Activated naive CD8-positive, alpha-beta T cell treated with anti-CD3 and anti-CD28 coated beads for 36 hours (primary cell): ENCODE measurements at places on chromosomes 3 and 15.

GRCh38 chr3:152019508-152019907, 146.1 kb downstream of the SUCNR1 start:
- DNase-seq = no peak

GRCh38 chr3:179590669-179591068, 13.8 kb downstream of the MRPL47 start:
- no peak for DNase-seq

GRCh38 chr15:58241872-58242271, 103.7 kb downstream of the AQP9 start:
- DNase-seq = no peak

GRCh38 chr3:98885851-98886250, 15.6 kb downstream of the DCBLD2 start:
- DNase-seq = no peak

GRCh38 chr3:46087871-46088270, 60.6 kb upstream of the XCR1 start:
- DNase-seq = no peak

DNA sequence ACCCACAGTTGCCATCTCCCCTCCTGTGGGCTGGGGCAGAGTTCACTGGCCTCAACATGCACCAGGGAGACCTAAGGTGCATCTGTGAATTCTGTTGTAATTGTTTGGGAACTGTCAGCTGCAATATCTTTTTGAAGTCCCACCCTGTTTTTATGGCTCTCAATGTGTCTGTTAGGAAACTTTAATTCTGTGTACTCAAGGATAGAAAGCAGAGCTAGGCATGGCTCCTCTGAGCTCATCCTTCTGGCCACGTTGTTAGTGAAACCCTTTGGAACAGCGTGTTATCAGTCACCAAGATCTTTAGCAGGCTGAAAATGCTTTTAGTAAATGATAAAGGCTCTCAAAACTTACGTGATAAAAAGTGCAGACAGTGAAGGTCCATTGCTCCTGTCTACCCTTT, 33.6 kb upstream of the MTMR10 start:
- no peak for DNase-seq

GRCh38 chr15:99326235-99326634, 75.0 kb downstream of the LRRC28 start:
- DNase-seq = no peak

DNA sequence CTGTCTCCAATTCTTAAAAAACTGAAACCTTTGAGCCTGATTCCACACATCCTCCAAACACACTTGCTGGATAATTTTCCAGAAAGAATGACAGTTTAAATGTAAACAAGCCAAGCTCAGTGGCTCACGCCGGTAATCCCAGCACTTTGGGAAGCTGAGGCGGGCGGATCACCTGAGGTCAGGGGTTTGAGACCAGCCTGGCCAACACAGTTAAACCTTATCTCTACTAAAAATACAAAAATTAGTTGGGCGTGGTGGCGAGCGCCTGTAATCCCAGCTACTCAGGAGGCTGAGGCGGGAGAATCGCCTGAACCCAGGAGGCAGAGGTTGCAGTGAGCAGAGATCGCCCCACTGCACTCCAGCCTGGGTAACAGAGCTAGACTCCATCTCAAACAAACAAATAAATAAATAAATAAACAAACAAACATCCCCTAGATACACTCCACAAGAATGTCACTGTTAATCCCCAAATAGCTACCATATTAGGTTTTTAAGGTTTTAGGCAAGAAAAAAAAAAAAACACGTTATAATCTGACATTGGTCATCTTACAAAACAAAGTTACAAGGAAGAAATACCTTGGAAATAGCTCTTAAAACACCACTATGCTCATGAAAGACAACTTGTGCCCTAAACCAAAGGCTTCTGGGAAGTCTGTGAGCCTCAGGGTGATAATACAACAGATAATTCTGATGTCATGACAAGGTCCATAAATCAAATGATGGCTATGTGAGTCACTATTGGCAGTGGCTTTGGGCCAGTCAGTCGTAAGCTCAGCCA, 13.2 kb downstream of the TNIK start:
- no peak for DNase-seq

- DNase-seq = no peak
Observed at GRCh38 chr15:63998489-63998888, 47.8 kb downstream of the DAPK2 start.

- no peak for DNase-seq
Observed at GRCh38 chr3:65500398-65501306, 538.1 kb downstream of the MAGI1 start.

DNA sequence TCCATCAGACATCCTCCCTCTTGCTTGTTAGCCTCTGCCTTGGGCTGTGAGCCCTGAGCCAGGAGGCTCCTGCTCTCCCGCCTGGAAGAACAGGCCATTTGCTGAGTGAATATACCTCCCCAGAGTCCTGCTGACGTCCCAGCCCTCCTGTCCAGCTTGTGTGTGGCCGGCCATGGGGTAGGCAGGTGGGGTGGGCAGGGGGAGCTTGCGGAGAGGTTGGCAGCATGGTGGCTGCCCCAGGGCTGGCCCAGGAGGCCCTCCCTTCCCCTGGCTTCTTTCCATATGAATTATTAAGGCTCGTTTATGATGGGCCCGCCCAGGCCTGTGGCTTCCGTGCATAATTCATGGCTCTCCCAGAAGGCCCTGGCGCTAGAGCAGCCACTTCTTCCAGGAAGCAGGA, 18.7 kb downstream of the CACNA2D2 start:
- no peak for DNase-seq

GRCh38 chr3:171066206-171066605, 39.7 kb upstream of the SLC2A2 start:
- DNase-seq = no peak

DNA sequence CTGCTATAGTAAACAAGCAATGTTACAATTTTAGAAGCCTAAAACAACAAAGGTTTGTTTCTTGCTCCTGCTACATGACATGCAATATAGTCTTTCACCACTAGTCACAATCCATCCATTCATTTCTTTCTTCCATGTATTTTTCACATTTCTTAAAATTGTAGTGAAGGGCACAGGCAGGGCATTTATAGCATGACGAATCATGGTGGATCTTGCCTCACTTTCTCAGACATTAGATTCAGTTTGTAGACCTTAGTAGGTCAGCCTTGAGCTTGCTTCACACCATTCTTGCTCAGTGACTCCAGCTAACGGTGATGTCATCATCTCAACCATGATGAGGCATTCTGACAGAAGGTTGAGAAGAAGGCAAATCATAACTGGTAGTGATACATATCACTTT, 546.8 kb downstream of the TBL1XR1 start:
- DNase-seq = no peak

DNA sequence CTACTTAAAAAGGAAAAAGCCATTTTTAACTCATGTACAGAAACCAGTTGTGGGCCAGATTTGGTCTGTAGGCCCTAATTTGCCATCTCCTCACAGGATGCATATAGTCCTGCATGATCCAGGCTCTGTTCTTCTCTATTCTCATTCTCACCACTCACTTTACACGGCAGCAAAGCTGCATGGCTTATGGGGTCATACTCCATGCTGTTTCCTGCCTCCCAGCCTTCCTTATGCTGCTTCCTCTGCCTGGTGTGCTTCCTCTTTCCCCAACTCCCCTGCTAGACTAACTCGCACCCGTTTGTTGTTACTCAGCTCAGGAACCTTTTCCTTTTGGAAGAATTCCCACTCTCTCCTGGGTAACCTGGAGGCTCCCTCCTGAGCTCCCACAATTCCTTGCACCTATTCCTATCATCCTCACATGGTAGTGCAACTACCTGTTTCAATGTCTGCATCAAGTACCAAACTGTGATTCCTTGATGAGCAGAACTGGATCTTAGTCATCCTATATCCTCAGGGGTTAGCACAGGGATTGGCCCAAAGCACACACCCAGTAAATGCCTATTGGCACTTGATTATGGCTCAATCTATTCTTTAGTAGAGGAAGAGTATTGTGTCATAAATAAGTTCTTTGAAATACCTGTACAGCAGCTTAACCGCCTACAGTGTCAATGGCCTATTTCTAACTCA, 172.1 kb upstream of the MITF start:
- no peak for DNase-seq

DNA sequence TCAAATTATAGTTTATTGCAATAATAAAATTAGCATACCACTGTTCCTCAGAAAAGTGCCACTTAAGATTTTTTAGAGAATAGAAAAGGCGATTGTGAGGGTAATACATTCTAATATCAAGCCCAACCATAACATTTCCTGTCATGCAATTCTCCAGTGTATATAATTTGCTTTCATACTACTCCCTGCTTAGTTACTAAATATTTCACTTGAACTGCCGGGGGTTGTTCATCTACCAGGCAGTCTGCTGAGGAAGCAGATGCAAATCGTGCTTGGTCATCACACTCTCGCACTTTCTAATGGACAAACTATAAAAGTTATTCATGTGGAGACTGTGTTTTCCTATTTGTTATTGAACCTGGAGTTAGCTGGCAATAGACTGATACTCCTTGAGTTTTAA, 645.6 kb upstream of the CBLB start:
- no peak for DNase-seq

DNA sequence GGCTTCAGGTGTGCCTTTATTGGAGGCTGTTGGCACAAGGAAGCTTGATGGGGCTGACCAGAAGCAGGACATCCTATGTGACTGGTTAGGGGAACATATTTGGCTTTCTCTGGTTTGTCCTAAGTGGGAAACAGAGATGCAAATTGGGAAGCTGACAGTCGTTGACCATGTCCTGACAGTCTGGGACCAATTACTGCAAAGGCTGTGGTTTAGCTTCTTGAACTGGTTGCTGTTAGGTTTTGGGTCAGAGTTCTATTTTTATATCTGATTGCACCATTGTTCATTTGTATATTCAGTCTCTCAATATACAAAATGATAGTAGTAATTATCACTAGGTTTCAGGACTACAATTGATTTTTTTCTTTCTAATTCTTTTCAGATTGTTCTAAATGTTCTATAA, 36.8 kb downstream of the SNTN start:
- DNase-seq = no peak

- no peak for DNase-seq
Observed at GRCh38 chr15:100115711-100116090, 226.1 kb downstream of the ADAMTS17 start.

GRCh38 chr3:172135185-172135584, 95.8 kb downstream of the FNDC3B start:
- no peak for DNase-seq

DNA sequence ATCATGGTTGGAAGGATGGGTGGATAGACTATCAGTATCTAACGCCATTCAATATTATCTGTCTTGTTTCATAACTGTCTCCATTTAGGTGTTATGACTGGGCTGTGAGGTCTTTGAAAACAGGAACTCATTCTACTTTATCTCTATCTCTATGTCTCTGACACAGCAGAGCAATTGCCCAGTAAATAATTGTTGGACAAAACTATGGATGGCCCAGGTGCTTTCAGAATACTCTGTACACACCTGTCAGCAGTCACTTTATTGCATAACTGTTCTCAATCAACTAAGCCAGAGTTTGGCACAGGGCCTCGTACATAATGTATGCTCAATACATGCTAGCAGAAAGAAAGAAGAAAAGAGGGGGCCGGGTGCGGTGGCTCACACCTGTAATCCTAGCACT, 210.3 kb downstream of the OPA1 start:
- no peak for DNase-seq

- peak; percentile 39 for DNase-seq
Observed at GRCh38 chr15:82810890-82811426, 1.5 kb downstream of the WHAMM start.

DNA sequence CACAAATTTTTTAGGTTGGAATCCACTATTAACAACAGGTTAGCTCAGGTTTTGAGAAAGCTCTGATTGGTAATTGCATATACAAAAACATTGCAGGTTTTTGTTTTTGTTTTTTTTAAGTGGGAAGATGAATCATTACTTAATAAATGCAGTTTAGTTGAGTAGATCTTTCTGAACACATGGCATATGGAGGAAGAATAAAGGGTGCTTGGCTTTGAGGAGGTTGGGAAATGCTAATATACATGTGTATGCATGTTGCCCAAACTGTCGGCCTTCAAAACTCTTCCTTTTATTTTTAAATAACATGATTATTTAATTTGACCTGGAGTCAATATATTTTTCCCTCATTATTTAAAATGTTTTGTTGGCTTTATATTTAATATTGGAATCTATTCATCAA, 32.8 kb downstream of the ZBTB38 start:
- no peak for DNase-seq

GRCh38 chr3:108189440-108189839, 32.8 kb downstream of the IFT57 start:
- no peak for DNase-seq

DNA sequence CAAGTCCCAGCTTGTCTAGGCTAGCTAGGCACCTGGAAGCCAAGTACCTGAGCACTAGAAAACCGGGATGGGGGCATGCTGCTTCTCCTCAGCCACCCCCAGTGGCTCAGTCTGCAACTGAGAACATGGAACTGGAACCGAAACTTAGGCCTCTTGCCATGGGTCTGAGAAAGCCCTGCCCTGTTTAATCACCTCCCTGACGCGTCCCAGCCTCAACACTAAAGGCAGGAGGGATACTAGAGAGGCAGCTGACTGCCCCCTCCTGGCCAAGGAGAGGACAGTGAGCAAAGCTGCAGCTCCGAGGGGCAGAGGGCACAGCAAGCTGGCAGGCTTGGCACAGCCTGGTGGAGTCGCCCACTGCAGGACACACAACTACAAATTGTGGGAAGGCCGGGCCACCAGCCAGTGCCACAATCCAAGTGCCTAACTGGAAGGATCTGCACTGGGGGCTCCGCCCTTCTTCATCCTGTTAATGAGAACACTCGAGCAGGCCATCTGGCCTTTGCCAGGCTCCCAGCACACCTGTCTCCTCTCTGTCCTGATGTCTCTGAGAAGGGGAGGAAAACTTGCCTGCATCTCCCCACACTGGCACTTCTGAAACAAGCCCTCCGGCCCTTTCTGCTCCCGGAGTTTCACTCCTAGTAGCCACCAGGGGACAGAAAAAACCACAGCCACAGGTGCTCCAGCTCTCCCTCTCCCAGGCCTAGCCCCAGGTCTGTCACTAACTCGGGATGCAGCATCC, 53.7 kb downstream of the BDH1 start:
- peak; percentile 52 for DNase-seq

GRCh38 chr15:41010345-41010744, 57.1 kb downstream of the CHAC1 start:
- DNase-seq = no peak

- no peak for DNase-seq
Observed at GRCh38 chr3:143352850-143353550, 233.4 kb downstream of the CHST2 start.

DNA sequence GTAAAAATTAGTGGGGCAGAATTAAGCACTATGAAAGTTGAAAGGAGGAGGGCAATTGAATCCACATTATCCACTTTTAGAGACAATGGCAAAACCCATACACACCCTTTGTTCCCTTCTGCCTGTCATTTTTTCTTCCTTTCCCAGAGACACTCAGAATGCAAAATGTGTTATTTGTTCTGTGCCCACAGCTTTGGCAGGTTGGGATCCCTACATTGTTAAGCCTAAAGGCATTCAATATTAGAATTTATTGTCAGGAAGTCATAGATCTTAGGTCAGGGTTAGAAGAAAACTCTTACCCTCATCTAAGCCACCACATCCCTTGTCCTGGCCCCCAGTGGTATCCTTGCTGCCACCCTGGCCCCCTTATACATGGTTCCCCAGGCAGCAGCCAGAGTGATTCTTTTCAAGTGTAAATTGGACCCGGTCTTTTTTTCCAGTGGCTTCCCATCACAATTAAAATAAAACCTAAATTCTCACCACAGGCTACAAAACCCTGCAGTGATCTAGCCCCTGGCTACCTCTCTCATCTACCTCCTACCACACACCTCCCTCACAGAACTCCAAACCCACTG, 470.1 kb upstream of the ATP11B start:
- no peak for DNase-seq

- DNase-seq = no peak
Observed at GRCh38 chr3:178485756-178486155, 50.5 kb upstream of the KCNMB2 start.
